ENCODE measurements at places on chromosomes 4 and X.

DNA sequence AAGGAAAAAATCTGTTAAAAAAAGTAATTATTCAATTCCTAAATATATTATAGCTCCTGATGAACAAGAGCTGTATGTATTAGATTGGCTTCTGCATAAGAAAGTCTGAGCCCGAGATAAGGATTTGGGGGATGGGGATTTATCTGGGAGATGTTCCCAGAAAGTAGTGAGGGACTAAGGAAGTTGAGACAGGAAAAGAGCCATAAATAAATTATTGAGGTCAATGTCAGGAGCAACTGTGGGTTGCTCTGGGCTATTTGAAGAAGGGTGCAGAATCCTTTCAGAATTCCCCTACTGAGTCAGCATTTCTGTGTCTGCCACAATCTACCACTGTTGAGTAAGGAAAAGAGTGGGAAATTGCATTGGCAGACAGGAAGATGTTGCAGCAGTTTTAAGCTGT, 3.1 kb upstream of the TDO2 start:
- no peak for DNase-seq

GRCh38 chrX:69179380-69179911, 14.2 kb upstream of the PJA1 start:
- peak; percentile 94 for DNase-seq

- DNase-seq = no peak
These were observed 810.1 kb downstream of the FAT4 start for GRCh38 chr4:126124818-126125217.

DNA sequence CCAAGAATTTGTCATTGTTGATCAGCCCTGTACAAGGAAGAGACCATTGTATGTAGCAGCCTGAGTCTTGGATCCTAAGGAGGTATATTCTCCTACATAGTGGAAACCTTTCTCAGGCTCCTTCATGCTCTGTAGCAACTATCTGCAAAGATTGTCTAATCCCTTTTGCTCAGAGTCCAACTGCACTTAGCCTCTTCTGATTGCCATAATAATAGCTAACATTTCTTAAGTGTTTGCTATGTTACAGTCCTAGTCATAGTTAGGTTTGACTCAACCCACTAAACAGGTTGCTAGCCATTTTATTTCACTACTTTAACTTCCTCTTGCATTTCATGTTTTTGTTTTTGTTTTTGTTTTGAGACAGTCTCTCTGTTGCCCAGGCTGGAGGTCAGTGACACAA, 50.8 kb upstream of the SLC16A2 start:
- no peak for DNase-seq

GRCh38 chr4:173498023-173498422, 32.0 kb downstream of the HAND2 start:
- DNase-seq = no peak

DNA sequence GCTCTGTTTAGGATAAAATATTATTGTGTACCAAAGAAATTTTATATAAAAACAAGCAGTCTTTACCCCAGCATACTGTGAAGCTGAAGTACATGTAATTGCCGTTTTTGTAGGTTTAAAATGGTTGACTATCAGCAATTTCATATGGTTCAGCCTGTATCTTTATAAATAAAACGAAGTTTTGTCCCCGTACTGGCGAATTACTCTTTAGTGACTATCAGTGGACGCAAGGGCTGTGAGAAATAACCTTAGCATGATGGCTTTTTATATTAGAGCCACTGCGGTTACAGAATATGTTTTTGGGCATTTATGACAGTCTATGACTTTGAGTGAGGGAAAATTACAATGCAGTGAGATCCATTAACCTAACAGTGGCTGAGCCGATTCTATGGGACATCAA, 1.2 kb downstream of the GPM6B start:
- no peak for DNase-seq

DNA sequence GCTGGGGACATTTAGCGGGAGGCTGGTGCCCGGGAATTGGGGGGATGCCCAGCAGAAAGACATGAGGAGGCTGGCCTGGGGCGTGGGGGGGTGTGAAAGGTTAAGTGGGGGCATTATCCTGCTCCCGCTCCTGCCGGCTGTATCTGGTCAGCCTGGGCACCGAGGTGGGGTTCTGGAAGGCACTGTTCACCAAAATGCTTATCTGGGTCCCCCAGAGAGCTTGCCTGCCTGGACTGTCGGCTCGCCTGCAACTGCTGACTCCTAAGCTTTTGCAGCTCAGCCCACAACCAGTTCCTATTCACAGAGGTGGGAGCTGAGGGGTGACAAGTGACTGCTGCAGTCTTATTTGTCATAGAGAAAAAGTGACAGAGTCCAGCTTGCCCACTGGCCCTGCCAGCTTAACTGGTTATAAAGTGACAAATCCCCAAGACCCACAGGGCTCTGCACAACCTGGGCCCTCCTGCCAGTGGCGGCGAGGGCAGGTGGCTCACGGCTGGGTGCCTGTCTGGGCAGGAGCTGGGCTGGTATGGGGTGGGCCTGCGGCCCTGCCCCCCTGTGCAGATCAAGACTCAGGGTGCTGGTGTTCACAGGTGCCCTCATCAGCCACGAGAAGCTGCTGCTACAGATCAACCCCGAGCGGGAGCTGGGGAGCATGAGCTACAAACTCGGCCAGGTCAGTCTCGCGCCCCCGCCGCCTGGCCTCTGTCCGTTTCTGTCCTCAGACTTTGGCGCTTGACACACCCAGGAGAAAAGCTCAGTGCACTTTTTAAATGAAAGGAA, 23.7 kb upstream of the MSANTD1 start:
- no peak for DNase-seq

GRCh38 chrX:140157611-140158010, 192.3 kb upstream of the CXorf66 start:
- no peak for DNase-seq

GRCh38 chr4:41613821-41614220, 75.9 kb downstream of the LIMCH1 start:
- DNase-seq = no peak

DNA sequence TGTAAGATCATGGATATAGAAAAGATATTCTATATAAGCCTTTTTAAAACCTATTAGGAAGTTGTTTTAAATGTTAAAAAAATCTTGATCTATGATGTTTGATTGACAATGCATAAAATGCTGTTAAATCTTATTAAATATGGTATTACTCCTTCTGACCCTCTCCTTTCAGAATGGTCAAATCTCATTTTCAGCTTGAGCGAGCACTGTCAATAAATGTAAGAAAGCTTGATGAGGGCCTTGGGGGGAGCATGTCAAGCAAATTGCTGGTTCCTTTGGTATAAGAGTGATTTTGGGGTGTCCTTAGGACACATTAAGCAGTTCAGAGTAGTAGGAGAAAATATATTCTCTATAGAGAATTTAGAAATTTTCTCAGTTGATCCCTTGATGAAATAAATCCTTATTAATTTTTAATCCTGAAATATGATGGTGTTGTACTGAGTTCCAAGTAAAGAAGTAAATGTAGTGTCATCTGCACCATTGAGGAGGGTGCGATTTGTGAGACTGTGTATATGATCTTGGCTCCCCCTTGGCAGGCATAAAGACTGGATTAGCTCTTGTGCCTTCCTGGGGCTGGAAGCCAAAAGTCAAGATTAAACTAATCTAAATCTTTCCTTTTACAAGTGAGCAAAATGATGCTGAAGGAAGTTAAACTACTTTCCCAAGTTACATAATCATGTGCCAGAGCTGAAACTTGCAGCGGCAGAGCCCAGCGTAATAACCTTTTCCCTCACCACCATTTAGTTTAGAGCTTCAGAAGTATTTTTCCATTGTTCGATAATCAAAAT, 82.6 kb upstream of the ANK2 start:
- DNase-seq = no peak

DNA sequence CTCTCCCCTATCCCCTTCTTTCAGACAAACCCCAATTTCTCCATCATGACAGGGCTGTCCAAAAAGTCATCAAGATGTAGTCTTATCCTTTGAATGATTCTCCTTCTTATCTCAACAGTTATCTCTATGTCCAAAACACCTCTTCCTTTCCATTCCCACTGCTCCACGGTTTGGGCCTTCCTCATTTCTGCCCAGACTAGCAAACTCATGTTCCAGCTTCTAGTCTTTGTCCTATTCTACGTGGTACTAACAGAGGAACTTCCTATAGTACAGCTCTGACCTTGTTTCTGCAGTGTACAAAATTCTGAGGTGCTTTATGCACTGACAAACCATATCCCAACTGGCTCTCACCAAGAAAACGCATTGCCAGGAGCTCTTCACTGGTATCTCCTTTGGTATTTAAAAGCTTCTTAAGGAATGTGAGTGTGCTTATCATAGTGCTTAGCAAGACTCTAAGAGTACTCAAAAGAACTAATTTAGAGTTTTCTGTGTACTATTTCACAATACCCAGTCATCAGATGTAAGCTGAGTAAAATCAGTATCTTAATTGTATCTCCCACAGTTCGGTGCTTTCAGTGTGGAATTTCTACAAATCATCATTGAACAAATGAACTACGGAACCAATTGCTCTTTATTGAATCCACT, 65.5 kb downstream of the MAML3 start:
- DNase-seq = no peak

DNA sequence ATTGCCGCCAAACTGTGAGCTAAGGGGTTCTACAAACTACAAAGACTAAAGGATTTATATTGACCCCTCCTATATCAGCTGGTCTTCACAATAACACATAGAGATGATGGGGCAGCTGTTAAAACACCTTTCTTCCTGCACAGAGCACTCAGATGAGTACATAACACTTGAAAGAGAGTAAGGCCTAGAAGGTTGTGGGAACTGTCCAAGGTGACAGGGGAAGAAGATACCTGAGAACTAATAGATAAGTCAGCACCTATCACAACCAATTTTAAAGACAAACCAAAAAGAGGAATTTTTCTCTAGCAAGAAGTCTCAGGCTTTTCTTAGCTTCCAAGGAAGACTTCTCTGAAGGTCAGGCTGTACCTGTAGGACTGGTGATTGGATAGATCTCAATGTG, 19.1 kb upstream of the CXCL6 start:
- no peak for DNase-seq

DNA sequence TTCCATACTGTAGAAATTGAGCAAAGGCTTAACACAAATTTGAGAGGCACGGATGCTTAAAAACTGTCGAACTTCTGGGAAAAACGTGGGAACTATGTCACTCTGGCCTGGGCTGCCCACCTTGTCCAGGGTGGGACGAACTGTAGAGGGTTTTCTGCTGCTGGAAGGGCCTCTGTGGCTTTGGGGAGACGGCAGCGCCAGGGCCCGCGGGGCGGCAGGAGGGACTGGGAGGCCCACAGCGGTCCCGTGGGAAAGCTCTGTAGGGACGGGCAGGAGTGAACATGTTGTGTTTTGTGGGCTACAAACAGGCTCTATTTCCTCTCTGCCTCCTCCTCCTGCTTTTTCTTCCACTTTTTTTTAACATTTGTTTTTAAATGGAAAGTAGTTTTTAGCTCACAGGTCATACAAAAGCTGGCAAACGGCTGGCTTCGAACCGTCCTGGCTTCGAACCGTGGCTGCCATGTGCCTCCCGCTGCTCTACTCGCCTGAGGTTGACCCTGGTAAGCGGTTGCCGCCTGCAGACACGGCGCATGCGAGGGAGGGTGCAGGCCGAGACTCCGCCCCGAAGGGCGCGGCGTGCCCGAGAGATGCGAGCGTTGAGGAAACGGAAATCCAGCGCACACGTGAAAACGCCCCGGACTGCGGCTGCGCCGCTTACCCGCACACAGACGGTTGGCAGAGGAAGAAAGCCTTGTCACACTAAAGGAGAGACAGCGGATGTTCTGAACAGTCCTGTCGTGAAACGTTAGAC, 382.3 kb upstream of the ZFP42 start:
- no peak for DNase-seq

- no peak for DNase-seq
These were observed 48.5 kb downstream of the KLHL8 start for GRCh38 chr4:87171944-87172343.

GRCh38 chr4:38654273-38654672, 9.7 kb upstream of the KLF3 start:
- no peak for DNase-seq

- no peak for DNase-seq
These were observed 14.8 kb downstream of the FAM9B start for GRCh38 chrX:9019151-9019550.

GRCh38 chrX:104913348-104913747, 307.1 kb downstream of the TEX13A start:
- no peak for DNase-seq

DNA sequence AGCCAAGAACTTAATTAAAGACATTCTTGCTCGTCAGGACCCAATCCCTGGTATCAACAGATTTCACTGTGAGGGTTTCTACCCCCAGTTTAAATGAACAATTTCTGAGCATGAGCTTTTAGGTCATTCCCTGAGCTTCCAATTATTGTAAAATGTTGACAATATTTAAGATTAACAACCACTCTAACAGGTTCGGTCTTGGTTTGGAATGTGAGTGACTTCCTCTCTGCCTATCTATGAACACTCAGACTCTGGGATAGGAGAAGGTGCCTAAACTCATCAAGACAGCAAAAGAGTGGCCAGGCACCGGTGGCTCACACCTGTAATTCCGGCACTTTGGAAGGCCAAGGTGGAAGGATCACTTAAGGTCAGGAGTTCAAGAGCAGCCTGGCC, 82.9 kb upstream of the TMEM150C start:
- no peak for DNase-seq

GRCh38 chrX:15055146-15055930, 182.1 kb downstream of the MOSPD2 start:
- DNase-seq = no peak

GRCh38 chr4:170089274-170089667, 485 bp downstream of the AADAT start:
- peak; percentile 4 for DNase-seq

- no peak for DNase-seq
These were observed 163.0 kb upstream of the TET2 start for GRCh38 chr4:104983615-104984179.

GRCh38 chr4:109655396-109655795, 47.8 kb downstream of the CASP6 start:
- DNase-seq = no peak

DNA sequence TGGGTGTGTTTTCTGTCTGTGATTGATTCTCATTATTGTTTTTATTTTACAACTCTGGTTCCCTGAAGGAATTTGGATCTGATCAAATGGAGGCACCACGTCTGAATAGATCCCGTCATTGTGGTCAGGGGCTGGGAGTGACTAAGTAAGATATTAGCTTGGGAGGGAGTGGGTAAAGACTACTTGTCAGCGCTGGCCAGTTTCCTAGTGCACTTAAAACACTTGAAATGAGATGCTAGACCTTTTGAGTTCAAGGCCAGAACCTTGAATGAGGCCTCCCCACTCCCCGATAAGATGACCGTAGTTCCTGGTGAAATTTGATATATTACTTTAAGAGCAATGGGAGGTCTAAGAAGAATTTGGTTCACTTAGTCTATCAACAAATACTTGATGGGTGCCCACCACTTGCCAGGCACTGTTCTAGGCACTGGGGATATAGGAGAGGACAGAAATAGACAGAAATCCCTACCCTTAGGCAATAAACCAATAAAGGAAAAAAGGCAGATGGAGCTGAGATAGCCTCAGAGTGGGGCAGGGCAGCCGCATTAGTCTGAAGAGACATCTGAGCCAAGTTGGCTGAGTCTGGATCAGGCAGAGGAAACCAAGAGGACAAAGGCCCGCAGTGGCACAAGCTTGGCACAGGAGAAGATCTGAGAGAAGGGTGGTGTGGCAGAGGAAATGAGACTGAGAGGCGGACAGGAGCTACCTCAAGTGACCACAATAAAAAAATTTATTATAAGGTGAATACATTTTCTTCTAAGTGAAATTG, 11.8 kb downstream of the FAM184B start:
- DNase-seq = no peak

Data from NCI-H1436 treated with DMSO at 0.1 percent for 48 hours (cell line).